Activated T-helper 1 cell treated with anti-CD3 and anti-CD28 coated beads, Interleukin-2, amount 50 U/mL, for 16 hours (primary cell): ENCODE measurements at places on chromosomes 13 and 19.
A peak's percentile ranks its signal among the peaks of the same experiment; 100 is the strongest.

GRCh38 chr19:47438793-47439220 lies 19.5 kb upstream of the MEIS3 start:
- DNase-seq = no peak

GRCh38 chr19:31214086-31214485 lies 135.2 kb downstream of the TSHZ3 start:
- DNase-seq = peak; percentile 67

DNA sequence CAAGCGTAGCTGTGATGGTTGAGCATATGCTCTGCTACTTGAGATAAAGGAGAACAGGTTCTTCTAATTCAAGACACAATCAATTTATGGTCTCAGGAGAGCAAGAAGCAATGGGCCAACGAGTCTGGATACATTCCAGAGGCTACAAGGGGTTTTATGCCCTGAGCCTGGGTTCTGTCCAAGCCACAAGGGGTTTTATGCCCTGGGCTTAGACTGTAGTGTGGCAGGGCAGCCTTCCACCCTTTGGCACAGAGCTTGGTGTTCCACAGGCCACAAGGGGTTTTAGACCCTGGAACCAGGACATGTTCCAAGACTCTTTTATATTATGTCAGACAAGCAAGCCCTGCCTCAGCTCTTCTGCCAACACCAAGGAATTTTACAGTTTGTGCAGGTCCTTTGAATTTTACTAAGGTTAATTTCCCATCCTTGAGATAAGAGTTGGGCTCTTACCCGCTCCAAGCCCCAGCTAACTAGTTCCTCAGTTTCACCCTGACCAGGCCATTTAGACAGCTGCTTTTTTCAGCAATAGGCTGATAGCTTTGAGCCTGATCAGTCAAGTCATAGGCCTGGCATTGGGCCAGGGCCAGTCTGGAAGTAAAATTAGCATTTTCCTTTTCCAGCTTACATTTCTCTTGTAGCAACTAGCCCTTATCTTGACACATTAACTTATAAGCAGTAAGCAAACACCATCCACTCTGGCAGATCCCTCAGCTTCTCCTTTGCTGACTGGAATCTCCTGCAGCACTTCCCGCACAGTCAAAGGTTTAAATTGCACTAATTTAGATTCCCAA lies 95.0 kb downstream of the ZNF737 start:
- no peak for DNase-seq

GRCh38 chr13:92963029-92963428 lies 263.6 kb upstream of the GPC6 start:
- no peak for DNase-seq
